Amygdala (tissue), 56 donors: ENCODE measurements at places on chromosomes 11 and 22.

DNA sequence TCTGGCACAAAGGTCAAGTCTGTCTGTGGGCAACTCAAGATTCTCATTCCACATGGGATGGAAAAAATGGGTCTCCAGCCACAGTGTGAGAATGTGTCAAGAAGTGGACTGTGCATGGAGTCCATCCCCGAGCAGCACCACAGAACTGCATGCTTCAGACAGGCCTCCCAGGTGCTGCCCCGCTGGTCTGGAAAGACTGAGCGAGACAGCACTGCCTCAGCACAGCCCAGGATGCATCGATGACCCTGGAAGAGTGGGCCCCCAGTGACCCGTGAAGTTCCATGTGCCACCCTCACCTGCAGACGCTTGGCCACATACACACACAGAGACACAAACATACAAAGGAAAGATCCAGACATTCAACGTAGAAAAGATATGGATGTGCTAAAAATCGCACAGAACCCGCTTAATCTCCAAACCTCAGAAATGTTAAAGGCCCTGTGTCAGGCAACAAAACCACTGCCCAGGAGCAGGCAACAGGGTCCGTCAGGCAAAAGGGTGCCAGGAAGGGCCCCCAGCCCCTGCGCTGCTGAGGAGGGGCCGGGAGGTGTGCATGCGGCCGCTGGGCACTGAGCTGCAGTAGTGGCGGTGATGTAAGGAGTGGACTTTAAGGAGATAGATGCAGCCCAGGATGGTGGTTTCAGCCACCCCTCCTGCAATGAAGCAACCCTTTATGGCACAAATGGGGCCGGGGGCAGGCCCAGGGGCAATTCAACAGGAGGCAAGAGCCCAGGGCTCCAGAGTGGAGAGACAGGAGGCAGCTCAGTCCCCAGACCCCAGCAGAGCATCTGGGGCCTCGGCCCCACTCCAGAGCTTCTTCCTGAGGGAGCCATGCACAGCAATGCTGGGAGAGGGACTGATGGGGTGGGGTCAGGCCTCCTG lies 84.7 kb downstream of the DGCR2 start:
- DNase-seq, result no peak

- no peak for DNase-seq
Observed at GRCh38 chr11:62664405-62665074, 470 bp downstream of the C11orf98 start.

GRCh38 chr22:38758276-38758945 lies 2.6 kb upstream of the SUN2 start:
- no peak for DNase-seq

DNA sequence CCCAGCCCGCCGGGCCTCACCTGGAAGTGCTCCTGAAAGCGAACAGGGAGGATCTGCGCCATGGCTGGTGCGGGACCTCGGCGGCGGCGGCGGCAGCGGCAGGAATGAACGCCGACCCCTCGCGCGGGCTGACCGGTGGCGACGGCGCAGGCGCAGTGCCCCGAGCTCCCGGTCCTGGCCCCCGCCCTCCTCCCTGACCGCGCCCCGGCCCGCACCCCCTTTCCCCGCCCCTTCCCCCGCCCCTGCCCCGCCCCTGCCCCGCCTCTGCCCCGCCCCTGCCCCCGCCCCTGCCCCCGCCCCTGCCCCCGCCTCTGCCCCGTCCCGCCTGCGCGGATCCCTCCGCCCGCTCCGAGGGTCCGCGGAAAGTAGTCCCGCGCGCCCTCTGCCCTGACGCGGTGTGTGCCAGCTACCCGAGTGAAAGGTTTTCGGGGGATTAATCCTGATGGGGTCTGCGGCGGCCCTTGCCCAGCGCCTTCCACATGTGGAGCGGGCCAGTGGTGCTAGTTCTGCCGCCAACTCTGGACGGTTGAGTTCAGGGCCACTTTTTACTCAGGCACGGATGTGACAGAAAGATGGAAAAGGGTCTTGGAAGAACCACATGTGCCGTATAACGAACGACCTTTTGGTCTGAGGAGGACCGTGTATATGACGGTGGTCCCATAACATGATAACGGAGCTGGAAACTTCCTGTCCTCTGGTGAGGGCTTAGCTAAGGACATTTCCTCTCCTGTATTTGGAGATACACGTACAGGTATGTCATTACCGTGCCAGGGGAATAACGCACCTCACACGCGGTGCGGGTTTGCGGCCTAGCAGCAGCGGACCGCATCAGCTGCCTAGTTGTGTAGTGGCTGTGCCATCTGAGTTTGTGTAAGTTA lies at the start of gene CLTCL1:
Gene CLTCL1, minus strand, starts transcription at position 140 of the 878 bp plus-strand sequence. Its CDS starts 78 bp downstream, at position 62.
- no peak for DNase-seq

- no peak for DNase-seq
Observed at GRCh38 chr11:16897470-16898061, 116.6 kb downstream of the PLEKHA7 start.

- DNase-seq, result no peak
Observed at GRCh38 chr11:124899383-124900145, 1.9 kb upstream of the ROBO4 start.

DNA sequence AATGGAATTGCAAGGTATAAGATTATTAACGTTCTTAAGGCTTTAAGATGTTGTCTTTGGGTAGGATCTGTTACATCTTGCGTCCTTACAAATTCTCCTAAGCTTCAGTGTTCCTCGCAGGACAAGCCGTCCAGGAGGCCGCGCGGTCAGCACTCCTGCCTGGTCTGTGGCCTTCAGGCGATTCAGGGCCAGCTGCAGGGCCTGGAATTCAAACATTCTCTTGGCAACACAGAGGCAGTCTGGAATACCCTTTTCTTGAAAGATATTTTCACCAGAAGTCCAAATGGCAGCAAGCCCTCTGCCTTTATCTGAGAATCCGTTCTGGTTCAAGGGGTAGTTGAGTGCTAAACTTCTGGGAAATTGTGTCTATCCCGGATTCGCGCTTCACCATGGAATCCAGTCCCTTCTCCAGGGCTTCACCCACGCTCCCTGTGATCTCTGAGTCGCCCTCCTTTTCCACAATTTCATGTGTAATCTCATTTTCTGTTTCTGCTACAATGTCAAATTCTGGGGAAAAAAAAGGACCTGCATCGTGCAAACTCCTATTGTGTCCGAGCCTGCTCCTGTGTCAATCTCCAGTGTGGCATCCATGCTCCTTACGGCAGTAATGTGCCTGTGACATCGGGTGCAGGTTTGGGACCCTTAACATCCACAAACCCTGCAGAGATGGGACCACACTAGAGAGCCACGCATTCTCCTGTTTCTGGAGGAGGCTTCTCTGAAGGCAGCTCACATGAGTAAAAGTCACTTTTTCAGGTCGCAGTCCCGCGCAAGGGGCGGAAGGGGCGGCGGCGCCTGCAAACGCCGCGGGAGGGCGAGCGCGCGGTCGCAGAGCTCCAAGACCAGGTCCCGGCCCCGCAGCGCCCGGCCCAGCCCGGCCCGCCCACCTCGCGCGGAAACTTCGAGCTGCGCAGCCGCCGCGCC lies 25.4 kb upstream of the SORL1 start:
- peak; percentile 36 for DNase-seq
